Esophagus squamous epithelium (tissue), 5 donors: ENCODE measurements at places on chromosomes 12 and 14.

GRCh38 chr12:47991106-47992061 lies 12.9 kb downstream of the COL2A1 start:
- no peak for DNase-seq

GRCh38 chr12:76777765-76778216 lies 13.9 kb downstream of the ZDHHC17 start:
- DNase-seq: no peak

GRCh38 chr12:2719392-2719791 lies 75.4 kb upstream of the FKBP4 start:
- no peak for DNase-seq

GRCh38 chr12:61563665-61564450 lies 696.3 kb upstream of the USP15 start:
- DNase-seq: no peak

DNA sequence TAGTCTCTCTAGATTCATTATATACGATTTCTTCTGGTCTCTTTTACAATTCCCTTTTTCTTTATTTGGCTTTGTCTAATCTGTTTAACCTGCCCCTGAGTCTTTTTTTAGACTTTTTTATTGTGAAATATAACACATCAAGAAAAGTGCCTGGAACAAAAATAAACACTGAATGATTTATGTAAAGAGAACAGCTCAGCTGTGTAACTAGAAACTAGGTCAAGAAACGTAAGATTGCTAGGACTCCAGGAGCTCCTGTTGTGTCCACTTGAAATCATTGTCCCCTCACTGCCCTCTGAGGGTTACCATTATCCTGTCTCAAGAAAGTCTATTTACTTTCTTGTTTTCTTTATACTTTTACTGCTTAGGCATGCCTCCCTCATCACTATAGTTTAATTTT lies 23.1 kb downstream of the EXD2 start:
- DNase-seq: no peak

GRCh38 chr12:117045160-117046010 lies 53.8 kb downstream of the TESC start:
- no peak for DNase-seq

GRCh38 chr12:65269603-65270002 lies 8.9 kb upstream of the MSRB3 start:
- no peak for DNase-seq

DNA sequence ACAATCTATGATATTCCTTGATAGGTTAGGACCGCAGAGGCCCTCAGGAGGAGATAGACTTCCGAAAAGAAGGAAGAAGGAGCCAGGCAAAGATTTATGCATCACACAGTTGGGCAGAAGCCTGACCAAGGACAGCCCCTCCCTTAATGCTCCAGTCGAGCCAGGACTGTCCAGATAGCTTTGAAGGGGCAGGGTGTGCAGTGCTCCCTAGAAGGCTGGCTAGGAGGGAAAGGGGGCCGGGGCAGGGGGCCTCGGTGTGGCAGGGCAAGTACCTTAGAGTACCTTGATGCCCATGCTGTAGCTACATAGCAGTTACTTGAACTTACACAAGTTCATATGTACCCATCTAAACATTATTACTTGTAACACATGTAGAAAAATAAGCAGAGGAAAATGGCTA lies 94.7 kb upstream of the NOS1 start:
- DNase-seq: no peak

GRCh38 chr12:109475993-109476806 lies 900 bp downstream of the KCTD10 start:
- no peak for DNase-seq

DNA sequence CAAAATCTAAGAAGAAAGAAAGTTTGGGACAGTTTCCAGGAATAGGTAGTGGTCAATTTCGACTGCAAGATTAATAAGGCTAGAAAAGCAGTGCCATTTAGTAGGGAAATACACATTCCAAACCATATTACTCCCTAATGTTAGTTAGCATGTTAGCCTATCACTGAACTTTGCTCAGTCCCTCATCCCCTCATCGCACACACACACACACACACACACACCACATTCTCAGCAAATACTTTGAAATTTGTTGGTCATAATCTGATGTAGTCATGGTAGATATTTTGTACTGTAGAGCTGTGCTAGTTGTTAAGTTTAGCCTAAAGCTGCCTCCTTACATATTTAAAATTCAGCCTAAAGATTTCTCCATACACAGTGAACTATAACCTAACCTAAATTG lies 64.0 kb downstream of the MYF5 start:
- DNase-seq: no peak

GRCh38 chr12:113075137-113075683 lies 18.7 kb downstream of the DTX1 start:
- no peak for DNase-seq
